ENCODE measurements at places on chromosomes 2 and 18.

DNA sequence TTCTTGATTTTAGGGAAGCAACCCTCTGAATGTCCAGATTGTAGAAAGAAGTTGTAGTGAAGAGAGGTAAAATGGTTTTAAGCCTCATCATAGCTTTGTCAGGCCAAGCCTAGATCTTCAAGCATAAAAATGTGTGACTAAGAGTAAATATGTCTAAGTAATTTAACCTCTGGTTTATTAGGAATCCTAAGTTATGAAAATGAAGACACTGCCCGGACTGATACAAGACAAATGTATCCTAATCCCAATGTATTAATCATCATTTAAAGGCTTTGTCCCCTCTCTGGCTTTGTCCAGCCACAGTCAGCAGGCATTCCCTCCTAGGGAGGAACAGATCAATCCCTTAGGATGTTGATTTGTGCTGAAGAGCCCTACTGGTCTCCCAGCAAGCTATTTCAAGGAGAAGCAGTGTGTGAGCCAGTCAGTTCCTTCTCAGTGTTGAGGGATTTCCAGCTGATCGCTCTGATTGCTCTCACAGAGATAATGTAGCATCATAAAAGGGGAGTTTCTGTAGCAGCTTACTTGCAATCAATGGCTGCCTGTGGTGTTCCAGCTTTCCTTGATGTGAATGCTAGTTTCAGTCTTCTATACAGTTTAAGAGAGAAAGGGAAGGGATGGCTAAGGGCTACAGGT lies 796.1 kb downstream of the EPHA4 start:
- no peak for DNase-seq

DNA sequence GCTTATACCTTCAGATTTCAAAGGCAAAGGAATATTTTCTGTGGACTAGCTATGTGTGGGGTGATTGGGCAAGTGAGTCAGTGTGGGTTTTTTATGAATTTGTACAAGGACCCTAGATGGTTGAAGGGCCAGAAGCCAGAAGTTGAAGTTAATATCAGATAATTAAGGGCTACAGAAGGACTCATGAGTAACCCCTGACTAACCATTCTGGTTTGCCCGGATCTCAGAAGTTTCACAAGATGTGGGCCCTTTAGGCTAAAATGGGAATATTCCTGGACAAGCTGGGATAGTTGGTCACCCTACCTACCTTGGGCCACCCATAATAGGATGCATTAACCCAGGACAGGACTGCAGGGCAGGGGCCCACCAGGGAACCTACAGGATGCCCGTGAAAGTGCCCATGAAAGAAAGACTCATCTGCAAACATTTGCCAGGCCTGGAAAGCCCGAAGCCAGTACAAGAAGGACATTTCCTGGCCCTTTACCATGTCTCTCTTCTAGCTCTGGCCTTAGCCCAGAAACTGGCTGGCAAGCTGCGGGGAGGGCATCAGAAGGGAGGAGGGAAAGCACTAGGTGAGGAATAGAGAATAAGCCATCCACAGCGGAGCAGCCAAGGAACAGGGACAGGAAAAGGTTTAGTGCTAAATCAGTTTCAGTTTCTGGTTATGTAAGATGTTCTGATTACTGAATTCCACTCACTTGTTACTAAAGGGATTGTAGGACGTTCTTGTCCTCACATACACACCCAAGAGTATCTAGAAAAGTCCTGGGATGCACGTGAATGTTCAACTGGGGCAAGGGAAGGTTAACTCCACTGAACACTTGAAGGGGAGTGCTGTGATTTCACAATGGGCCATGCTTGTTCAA lies 33.6 kb downstream of the GCG start:
- DNase-seq = no peak

DNA sequence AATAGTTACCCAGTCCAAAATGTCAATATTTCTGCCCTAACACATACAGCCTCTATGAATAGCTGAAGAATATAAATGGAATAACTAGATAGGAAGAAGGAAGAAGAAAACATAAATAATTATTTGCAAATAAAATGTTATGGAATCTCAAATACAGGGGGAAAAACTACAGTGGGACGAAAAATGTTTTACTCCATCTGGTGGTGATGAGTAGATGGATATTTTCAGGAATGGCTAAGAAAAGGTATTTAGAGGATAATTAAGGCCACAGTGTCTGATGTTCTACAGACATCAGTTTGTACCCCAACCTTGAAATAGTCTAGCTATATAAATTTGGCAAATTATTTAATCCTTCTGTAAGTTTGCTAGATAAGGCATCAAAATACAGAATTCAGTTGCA lies 178.1 kb upstream of the FSHR start:
- no peak for DNase-seq

DNA sequence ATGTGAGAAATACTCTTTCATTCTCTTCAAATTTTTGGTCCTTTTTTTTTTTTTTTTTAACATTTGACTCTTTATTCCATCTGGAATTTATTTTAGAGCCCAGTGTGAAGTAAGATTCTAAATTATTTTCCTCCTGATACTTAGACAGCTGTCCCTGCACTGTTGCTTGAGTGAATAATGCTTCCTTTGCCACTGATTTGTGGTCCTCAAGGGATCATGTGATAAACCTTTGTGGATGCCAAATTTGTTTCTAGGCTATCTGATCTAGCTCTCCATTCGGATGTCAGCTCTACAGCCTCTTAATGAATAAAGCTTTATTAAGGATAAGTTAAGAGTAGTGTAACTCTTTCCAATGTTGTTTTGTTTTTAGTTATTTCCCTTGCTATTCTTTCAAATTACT lies 142.3 kb downstream of the SMAD7 start:
- no peak for DNase-seq

DNA sequence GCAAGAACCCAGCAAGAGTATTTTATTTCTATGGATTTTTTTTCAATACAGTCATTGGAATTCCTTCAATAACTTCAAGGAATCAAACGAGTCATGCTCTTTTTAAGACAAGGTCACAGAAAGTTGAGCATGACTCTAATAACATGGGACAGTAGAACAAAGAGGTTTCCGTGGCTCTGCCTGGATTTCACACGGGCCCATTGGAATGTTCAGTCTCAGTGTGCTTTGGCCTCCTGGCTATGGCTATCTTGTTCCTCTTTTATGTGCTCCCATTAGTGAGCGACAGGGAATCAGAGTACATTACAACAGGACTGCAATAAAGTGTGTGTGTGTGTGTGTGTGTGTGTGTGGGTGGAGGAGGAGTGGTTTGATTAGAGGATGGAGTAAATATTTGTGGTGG lies 312.4 kb downstream of the DCC start:
- no peak for DNase-seq

DNA sequence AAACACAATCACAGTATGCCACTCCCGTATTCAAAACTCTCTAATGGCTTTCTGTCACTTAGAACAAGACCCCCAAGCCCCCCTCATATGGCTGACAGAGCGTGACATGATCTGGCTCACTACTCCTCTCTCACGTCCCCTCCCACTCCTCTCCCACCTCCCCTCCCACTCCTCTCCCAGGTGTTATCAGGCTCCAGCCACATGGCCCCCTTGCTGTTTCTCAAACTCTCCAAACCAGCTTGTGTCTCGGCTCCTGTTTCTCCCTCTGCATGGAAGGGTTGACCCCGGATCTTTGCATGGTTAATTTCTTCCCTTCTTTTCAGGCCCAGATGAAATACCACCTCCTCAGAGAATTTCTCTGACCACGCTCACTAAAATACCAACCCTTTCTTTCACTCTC lies 180.8 kb downstream of the SLC8A1 start:
- no peak for DNase-seq

GRCh38 chr2:227748079-227748478 lies 2.4 kb downstream of the SCYGR8 start:
- no peak for DNase-seq

GRCh38 chr18:56083523-56084287 lies 495.7 kb upstream of the TCF4 start:
- peak; percentile 76 for DNase-seq

DNA sequence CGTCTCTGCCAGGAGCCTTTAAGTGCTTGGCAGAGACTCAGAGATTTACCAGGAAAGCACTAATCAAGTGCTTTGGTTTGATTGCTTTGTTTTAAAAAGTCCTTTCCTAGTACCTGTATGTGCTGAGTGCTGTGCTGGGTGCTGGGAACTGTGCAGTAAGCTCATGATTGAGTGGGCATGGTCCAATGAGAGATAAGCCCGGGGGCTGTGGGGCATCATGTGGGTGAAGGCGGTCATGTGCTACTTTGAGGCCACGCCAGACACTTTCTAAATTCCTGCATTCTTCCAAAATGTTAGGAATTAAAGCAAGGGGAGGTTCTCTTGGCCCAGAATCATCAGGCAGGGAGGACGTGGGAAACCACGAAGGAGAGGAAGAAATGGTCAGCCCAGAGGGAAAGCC lies 109.0 kb downstream of the ACAA2 start:
- DNase-seq = no peak

DNA sequence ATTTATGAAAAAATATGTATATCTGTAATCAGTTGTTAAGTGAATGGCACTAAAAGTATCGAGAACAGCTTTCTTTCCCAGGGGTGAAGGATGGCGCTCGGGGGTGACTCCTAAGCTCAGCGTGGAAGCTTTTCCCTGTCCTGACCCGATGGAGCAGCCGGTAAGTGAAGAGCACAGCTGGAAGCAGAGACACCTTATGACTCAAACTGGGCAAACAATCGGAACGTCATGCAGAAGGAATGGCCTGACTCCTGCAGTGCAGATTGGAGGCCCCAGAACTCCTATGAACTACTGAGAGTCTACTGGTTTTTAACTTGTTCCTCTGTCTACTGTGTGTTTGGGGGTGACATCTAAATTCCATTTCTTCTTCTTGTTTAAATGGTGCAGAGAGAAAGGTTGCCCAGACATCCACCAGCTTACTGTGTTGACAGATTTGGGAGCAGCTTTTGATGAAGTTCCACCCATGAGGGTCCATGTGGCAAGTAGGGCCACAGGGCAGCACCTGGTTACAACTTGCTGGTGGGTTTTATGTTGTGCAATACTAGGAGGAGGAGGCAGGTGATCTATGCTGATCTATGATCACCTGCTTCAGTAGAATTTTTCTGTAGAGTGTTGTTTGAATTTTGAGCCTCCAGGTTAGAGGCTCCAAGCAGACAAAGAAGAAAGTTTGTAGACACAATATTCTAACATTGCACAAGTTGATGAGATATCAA lies 52.8 kb upstream of the TMEM182 start:
- DNase-seq = no peak

GRCh38 chr2:187988348-187988747 lies 303.3 kb upstream of the GULP1 start:
- no peak for DNase-seq

GRCh38 chr2:171578127-171578803 lies 56.0 kb downstream of the CYBRD1 start:
- no peak for DNase-seq

- DNase-seq = no peak
Measured at GRCh38 chr2:179749210-179749609, 112.2 kb downstream of the ZNF385B start.

DNA sequence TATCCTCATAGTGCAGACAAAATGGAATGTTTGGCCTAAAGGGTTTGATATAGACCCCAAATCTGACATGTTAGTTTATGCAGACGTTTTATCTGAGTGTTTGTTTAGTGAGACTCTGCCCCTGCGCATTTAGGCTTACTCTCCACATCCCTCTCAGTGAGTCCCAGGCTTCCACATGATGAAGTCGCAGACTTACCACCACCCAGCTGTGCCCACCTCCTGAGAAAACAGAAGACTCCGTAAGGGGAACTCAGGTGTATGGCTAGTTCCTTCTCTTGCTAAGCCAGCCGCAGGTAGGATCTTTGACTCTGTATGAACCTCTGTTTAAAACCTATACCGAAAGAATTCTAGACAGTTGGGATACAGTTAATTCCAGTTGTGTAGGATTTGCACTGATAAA lies 272.6 kb downstream of the PTGR3 start:
- DNase-seq = no peak
